ENCODE measurements at places on chromosomes 16 and 17.

DNA sequence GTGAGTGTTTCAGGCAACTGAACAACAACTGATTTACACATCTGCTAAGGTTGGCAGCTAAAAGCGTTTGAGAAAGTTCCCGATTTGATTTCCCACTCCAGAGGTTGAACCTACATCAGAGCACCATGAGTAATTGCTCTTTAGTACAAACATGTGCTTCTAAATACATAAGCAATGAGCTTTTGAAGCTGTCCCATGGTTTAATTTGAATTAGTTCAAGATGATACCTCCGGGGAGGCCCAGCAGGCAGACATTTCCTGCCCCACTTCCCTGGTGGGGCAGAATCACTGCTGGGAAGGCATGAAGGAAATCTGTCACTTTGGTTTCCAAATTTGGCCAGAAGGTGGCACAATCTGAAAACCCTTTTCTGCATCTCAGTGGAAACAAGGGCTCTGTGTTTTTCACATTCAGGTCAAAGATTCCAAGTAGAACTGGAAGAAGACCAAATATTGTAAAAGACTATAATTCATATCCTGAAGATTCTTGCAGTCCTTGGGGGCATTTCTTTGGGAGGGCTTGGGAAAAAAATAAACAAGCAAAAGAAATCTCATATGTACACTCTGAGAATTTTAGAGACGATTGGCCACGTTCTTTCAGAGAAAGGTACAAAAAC lies 176.2 kb upstream of the FAM20A start:
- peak; percentile 73 for DNase-seq

GRCh38 chr16:88686062-88686438 lies 257 bp downstream of the SNAI3 start:
- DNase-seq = no peak

GRCh38 chr17:76261421-76262215 lies 3.5 kb upstream of the UBALD2 start:
- no peak for DNase-seq

- DNase-seq = peak; percentile 65
These were observed 41.2 kb downstream of the TTC19 start for GRCh38 chr17:16040710-16041251.

DNA sequence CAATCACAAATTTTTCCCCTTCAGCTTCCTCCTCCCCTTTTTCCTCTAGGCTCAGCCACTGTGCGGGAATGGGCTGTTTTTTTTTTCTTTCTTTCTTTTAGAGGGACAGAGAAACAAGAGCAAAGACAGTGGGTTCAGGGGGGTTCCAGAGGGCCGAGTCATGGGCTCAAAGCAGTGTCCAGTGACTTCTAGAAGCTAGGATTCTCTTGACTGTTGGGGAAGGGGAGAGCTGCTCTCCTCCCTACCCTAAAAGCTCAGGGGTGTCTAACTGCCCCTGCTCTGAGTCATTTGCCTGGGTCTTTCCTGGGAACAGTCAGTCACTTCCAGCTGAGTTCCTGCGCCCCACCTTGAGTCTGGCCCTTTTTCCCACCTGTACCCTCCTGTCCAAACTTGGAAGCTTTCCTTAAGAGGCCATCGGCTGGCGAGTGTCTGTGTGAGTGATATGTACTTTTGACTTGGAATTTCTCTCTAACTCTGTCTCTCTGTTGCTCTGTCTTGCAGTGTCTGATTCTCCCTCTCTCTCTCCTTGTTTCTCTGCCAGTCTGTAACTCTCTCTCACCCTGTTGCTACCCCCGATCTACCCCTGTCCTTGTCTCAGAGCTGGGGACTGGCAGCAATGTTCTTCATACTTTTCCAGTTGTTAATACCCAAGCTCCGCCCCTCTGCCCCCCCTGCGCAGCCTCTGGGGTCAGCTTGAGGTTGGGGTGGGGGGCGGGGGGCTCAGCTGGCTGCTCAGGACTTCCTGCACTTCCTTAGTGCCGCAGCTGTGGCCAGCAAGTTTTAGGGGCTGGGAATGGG lies 2.4 kb downstream of the THRA start:
- DNase-seq = peak; percentile 70

- no peak for DNase-seq
These were observed 91.1 kb downstream of the ASIC2 start for GRCh38 chr17:33202021-33202420.

GRCh38 chr16:88790312-88791211 lies 5.5 kb upstream of the PIEZO1 start:
- peak; percentile 43 for DNase-seq
